ENCODE measurements at places on chromosomes 12 and 14.

DNA sequence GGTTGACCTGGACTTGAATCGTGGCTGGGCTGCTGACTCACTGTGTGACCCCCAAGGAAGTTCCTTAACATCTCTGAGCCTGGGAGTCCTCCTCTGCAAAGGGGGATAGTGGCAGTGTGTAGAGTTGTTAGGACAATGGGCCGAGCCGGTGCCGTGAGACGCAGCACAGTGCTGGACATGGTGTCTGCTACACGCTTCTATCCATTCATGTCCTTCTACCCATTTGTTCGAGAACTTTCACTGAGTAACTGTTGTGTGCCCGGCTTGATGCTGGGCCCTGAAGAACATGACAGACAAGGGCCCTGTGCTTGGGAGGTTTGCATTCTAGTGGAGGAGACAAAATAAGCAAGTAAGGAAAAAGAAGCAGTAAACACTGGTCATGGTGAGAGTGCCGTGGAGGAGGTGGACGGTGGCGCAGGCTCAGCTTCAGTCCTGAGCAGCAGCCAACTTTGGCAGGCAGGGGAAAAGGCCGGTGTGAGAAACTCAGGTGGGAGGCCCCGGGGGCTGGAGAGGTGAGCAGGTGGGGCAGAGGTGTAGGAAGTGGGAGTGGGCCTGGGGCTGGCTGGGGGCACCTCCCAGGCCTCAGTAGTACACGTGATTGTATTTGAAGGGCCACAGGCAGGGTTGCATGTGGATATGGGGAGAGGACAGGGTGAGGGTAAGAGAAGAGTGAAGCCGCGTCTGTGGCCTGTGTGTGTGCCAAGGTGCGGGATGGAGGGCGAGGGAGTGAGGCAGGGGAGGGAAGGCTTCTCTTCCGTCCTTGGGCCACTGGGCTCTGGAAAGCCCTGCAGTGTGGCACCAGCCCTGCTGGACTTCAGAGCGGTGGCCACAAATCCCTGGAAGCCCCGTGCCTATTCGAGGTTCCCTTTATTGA is 13.8 kb downstream of the VASH1 start:
- DNase-seq = no peak

DNA sequence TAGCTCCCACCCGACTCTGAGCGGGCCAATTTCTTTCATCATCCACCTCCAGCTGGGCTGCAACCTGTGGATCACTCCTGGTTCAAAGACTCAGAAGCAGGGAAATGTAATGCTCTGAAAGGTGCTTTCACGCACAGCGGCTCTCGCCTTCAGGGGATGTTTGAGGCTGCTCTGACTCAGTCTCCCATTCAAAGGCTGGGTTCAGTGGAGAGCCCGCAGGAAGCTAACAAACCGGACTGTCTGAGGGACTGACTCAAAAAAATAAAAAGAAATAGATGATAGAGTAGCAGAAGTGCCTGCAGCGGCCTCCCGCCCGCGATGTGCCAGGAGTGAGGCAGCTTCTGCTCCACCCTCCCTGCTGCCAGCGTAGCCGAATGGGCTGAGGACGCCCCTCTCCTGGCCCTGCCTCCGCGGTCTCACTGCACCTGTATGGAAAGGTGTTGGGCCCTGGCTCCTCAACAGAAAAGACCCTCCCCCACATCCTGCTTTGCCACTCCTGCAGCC is 98.0 kb downstream of the GCH1 start:
- no peak for DNase-seq

DNA sequence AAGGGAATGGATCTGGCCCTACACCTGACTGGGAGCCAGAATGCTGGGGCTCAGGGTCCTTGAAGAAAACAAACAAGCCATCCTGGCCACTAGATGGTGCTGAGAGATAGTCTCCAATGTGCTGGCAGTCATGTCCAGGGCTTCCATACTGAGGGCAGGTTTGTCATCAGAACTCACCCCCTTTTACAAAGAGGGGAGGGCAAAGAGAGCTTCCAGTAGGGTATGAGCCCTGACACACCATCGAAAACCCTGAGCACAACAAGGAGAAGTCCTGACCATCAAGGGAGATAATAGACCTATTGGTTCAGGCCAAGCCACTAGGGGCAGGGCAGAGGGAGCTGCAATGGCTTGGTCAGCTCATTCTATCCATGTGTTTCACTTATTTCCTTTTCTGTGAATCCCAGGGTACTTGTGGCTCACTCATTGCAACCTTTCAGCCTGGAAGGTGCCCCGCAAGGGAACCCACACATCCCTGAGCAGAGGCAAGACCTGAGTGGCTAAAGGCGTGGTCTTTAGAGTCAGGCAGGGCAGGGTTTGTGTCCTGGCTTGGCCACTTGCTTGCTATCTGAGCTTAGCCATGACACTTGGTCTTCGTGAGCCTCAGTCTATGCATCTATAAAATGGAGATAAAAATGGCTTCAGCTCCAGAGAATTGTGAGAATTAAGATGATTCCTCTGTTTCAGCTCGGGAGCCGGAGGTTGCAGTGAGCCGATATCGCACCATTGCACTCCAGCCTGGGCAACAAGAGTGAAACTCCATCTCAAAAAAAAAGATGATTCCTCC is 6.2 kb upstream of the PLEKHH1 start:
- no peak for DNase-seq

DNA sequence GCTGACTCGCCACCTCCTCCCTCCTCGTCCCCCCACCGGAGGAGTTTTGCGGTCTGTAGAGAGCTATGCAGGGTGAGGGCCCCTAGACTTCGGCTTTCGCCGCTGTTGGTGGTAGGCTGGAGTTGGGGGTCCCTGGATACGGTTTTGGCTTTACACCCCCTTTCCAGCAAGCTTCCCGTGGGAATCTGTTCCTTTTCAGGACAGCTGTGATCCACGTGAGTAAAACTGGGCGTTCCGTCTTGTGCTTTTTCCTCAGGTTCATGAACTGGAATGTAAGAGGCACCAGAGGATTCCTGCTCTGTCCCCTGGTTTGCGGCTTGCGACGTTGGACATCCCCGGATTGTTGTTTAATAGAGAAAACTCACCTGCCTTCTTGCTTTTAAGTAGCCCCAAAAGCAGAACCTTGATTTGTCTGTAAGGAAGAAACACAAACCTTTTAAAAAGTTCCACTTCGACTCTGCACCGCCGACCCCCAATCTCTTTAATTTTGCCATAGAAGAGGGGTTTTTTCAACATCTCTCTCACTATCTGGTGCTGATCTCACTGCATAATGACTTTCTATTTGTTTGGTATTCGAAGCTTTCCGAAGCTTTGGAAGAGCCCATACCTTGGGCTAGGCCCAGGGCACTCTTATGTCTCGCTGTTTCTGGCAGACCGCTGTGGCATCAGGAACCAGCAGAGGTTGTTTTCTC is 490 bp downstream of the PRORP start:
- no peak for DNase-seq

DNA sequence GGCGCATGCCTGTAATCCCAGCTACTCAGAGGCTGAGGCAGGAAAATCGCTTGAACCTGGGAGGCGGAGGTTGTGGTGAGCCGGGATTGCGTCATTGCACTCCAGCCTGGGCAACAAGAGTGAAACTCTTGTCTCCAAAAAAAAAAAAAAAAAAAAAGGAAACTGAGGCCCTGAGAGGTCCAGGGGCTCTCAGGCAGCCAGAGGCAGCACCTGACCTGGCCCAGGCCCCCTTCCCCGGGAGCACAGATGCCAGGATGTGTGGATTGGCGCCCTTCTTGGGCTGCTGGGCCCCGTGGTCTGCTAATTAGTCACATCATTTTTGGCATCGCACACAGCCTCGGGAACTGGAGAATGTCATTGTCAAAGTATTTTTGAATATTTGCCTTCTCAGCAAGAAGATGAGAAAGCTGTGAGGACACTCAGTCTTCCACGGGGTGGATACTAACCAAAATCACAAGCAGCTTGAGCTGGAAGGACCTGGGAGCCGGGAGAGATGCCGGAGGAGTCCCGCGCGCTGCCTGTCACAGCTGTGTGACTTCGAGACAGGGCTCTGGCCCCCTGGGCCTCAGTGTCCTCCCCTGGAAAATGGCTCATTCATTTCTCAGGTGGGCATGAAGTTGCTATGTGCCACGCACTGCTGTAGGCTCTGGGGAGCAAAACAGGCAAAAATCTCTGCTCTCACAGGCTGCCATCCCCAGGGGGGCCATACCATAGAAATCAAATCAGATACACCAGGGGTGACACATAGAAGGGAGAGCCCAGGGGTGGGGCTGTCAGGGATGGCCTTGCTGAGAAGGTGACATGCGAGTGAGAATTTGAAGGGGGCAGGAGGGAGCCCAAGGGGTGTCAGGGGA is 12.5 kb upstream of the RCOR1 start:
- no peak for DNase-seq

DNA sequence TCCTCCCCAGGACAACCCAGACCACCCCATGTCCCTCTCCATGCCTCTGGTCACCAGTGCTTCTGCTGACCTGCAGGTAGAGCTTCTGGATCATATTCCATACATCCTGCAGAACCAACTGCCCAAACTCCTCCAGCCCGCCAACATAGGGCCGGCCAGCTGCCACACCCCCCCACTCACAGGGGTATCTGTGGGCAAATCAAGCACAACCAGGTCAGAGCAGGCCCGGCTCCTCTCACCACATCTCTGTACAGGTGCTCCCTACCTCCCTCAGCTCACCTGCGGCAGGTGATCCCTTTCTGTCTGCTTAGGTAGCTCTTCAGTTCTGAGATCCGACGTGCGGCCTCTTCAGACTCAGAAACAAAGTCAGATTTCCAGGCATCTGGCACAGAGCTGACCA is 29.0 kb downstream of the TEP1 start:
- DNase-seq = no peak

- no peak for DNase-seq
Observed at GRCh38 chr12:132204793-132205270, 60.6 kb downstream of the NOC4L start.

GRCh38 chr14:36852981-36853691 is 191.5 kb downstream of the PAX9 start:
- no peak for DNase-seq

DNA sequence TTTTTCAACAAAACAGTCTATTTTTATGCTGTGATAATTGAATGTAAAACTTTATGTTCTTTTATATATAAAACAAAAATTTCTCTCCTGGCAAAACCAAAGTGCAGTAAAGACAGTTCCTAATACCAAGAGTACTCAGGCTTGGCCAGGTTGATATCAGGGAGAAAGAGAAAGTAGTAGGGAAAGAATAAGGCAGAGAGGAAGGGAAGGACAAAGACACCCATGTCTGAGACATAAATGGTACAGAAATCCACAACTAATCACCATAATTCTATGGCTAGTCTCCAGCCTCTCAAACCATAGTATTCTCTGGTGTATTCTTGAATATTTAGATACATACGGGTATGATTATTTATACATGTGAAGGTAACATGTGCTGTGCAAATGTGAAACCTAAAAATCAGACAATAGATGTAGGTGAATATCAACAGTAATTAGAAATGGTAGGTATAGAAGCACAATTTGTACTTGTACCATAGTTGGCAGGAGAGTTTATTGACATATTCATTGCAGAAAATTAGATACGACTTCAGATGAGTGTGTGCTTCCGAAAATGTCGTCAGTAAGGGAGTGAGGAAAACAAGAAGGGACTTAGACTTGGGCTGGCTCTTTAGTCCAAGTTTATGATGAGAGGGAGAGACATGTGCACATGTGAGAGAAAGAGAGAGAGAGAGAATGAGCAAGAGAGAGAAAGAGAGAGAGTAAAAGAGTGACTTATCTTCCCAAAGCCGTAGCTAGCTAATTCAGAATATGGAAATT is 230.8 kb upstream of the NPAS3 start:
- DNase-seq = no peak

GRCh38 chr12:105433804-105434203 is 103.3 kb downstream of the C12orf75 start:
- no peak for DNase-seq

GRCh38 chr12:52168019-52168717 is 23.6 kb downstream of the KRT80 start:
- DNase-seq = no peak

DNA sequence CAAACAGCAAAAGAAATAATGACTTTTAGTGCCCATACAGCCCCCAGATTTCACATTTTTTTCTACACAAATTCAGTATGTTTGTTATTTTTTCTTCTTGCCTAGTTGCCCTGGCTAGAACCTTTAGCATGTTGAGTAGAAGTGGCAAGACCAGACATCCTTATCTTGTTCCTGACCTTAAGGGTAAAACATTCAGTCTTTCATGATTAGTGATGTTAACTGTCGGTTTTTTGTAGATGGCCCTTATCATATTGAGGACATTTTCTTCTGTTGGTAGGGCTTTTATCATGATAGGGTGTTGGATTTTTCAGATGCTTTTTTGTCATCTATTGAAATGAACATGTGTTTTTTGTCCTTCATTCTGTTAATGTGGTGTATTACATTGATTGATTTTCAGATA is 17.1 kb downstream of the IRAK3 start:
- no peak for DNase-seq

GRCh38 chr14:83196236-83196635 is 1662.6 kb upstream of the SEL1L start:
- DNase-seq = no peak

GRCh38 chr12:130371296-130371695 is 33.6 kb downstream of the PIWIL1 start:
- no peak for DNase-seq

DNA sequence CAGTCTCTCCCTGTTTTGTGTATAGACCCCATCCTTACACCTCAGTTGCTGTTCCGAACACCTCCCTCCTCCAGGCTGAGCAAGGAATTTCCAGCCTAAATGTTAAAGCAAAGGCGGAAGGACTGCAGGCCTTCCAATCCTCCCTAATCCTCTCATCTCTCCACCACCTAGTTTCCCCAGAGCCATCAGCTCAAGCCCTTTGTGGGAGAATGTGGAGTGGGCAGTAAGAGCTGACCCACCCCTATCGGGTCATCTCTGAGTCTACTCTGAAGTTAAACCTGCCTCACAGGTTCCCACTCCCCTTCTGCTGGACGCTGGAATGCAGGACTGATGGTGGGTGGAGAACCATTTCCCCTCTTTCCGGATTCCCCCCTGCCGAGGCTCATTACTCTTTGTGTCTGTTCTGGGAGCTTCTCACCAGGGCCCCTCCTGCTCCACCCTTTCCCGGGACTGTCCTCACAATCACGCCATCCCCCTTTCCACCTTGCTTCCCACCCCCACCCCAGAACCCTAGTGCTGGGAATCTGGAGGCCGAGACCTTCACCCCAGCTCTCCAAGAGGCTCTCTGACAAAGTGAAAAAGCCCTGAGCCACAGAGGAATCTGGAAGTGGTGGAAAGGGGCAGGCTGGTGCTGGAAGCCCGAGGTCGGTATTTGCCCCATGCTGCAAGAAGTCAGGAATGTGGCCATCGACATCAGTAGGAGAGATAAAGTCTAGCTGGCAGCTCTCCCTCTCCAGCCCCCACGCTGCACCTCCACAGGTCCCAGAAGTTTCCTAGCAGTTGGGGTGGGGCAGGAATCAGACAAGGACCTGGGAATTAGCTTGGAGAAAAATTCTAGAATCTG is 3.3 kb upstream of the KRT18 start:
- no peak for DNase-seq

- no peak for DNase-seq
Observed at GRCh38 chr12:76679778-76680177, 84.1 kb upstream of the ZDHHC17 start.

- DNase-seq = no peak
Observed at GRCh38 chr12:120292411-120292660, 633 bp upstream of the RNU4-2 start.

GRCh38 chr14:77183896-77184295 is 2.3 kb downstream of the TMEM63C start:
- no peak for DNase-seq

GRCh38 chr12:12191008-12191407 is 75.8 kb downstream of the LRP6 start:
- no peak for DNase-seq

GRCh38 chr12:94973221-94973620 is 30.3 kb downstream of the NDUFA12 start:
- no peak for DNase-seq
